Left renal pelvis (tissue), 4 donors: ENCODE measurements at places on chromosomes 16 and 17. TPM values are rescaled to one million over a fixed set of nuclear protein-coding genes. Genes with fewer than 3 reads are reported as not detected.

TBC1D10B gene
- 28.2 TPM for polyA plus RNA-seq

NEUROD2 gene
- polyA plus RNA-seq = 0.03 TPM

RASD1 gene
- polyA plus RNA-seq = 0.74 TPM

UNC45B gene
- 0.17 TPM for polyA plus RNA-seq

CCL14 gene
- polyA plus RNA-seq = 17.6 TPM

TBC1D28 gene
- not detected for polyA plus RNA-seq

ZFP3 gene
- polyA plus RNA-seq = 15.8 TPM

KRTAP1-5 gene
- polyA plus RNA-seq = not detected

NPIPA7 gene
- 21.3 TPM for polyA plus RNA-seq

ADAP2 gene
- polyA plus RNA-seq = 3.1 TPM

CCL16 gene
- 0.19 TPM for polyA plus RNA-seq

CRHR1 gene
- polyA plus RNA-seq = 0.40 TPM

KRT13 gene
- polyA plus RNA-seq = 0.54 TPM

ABR gene
- 52.2 TPM for polyA plus RNA-seq

SCGB1C2 gene
- polyA plus RNA-seq = 2.5 TPM
